T-helper 17 cell (primary cell): ENCODE measurements at places on chromosomes 11 and 22.

GRCh38 chr11:45483416-45483815 is 182.0 kb downstream of the CHST1 start:
- DNase-seq, result no peak

DNA sequence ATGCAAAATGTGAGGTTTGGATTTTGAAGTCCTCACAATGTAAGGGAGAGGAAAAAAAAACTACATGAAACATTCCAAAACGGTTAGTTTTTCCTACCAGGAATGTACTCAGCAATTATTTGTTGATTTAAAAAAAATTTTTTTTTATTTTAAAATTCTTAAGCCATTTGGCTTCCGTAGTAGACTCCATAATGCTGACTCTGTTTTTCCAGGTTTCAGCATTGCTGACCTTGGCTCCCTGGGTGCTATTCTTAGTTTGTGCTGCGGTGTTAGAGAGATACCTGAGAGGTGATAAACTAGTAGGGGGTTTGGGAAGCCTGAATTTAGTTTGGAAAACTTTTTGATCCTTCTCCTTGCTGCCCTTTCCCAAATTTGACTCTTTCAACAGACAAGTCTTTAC is 10.6 kb downstream of the STT3A start:
- DNase-seq, result no peak

DNA sequence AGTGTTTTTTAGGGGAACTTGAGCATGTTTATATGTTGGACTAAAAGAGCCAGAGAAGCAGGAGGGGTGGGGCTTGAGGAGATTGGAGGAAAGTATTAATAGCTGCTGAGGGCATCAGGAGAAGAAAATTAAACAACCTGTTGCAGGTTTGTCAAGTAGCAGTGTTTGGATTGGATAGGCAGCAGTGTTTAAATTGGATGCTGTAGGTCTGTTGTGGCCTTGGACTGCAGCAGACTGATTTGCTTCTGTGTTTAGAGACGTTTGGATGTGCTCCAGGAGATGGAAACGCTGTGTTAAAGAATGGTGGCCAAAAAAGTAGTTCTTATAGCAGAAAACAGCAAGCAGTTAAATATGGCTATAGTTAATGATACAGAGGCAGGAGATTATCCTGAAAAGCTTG is 5.7 kb downstream of the EIF3L start:
- no peak for DNase-seq

- DNase-seq, result no peak
Measured at GRCh38 chr22:41576877-41577276, 12.8 kb downstream of the PMM1 start.

DNA sequence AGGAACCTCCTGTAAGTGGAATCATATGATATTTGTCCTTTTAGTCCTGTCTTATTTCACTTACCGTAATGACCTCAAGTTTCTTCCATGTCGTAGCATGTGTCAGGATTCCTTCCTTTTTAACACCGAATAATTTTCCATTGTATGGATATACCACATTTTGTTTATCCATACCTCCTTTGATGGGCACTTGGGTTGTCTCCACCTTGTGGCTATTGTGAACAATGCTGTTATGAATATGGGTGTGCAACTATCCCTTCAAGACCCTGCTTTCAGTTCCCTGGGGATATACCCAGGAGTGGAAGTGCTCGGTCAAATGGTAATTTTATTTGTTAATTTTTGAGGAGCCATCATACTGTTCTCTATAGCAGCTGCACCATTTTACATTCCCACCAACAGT is 244.9 kb upstream of the BLID start:
- DNase-seq, result no peak

GRCh38 chr11:106961518-106961917 is 56.8 kb downstream of the GUCY1A2 start:
- no peak for DNase-seq

DNA sequence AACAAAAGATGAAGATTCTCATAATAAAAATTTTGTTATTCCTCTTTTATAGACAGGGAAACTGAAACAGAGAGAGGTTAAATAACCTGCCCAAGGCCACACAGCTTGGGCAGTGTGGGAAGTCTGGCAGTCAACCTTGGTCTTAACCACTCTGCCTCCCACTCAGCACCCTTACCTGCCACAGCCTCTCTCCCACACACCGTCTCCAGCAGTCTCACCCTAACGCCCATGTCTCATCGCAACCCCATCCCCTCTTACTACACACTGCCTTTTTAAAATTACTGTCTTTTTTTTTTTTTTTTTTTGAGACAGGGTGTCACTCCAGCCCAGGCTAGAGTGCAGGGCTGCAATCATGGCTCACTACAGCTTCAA is 25.0 kb downstream of the ARRB1 start:
- DNase-seq, result no peak

- DNase-seq, result no peak
Measured at GRCh38 chr11:47460571-47461235, 11.8 kb upstream of the RAPSN start.

DNA sequence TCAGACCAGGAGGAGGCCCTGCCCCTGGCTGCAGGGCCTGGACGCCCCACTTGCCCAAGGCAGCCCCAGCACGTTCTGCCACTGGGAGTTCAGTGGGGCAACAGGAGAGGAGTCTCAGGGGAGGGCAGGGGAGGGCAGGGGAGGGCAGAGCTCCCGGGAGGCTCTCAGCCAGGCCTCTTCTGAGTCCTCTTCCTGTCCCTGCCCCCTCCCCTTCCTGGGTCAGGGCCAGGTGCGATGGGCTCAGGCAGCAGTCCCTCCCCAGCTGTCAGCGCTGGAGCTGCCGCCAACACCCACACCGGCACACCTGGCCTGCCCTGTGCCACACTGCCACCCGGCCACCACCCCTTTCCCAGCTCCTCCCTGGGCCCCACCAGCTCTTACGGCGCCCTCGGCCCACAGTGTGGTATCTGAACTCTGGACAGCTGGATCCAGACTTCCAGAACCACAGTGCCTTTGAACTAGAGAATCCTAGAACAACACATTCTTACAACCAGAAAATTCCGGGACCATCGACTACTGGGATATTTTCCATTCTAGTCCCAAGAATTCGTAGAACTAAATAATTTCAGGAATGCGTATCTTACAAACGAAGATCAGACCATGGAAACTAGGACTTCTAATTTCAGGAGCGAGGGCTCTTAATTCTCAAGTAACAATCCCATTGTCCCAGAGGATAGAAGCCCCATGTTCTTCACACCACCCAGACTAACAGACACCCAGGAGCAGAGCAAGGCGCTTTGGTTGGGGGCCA is 21.8 kb downstream of the RPL3 start:
- no peak for DNase-seq

DNA sequence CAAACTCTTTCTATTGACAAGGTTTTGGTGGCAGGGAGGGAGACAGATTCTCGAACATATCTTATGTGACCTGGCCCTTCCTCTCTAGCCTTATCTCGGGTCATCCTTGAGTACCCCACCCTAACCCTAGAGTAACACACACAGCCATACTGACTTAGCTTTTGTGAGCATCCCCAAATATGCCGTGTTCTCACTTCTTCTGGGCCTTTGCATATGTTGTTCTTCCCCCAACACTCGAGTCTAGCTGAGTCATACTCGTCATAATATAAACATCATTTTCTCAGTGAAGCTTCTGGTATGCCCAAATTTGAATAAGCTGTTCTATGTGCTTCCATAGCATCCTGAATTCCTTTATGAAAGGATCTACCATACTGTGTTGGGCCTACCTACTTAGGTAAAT is 8.0 kb downstream of the TTC17 start:
- DNase-seq, result no peak

GRCh38 chr11:2961080-2961479 is 31.0 kb downstream of the NAP1L4 start:
- no peak for DNase-seq

DNA sequence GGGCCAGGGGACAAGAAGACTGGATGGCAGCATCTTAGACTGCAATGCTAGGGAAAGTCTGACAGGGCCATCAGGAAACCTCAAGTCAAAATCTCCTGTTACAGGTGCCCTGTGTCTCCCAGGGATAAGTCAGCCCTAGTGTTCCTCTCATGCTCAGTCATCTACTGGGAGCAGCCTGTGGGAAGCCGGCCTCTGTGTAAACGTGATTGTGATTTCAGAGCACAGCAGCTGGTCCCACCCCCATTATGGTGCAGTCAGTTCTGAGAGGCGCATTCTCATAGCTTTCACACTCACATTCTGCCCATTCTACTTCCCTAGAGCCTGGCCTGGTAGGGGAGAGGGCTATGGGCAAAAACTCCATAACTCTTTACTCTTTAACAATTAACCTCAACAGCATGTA is 7.2 kb upstream of the SLN start:
- no peak for DNase-seq

- peak; percentile 27 for DNase-seq
Measured at GRCh38 chr11:534396-535209, 773 bp downstream of the HRAS start.

DNA sequence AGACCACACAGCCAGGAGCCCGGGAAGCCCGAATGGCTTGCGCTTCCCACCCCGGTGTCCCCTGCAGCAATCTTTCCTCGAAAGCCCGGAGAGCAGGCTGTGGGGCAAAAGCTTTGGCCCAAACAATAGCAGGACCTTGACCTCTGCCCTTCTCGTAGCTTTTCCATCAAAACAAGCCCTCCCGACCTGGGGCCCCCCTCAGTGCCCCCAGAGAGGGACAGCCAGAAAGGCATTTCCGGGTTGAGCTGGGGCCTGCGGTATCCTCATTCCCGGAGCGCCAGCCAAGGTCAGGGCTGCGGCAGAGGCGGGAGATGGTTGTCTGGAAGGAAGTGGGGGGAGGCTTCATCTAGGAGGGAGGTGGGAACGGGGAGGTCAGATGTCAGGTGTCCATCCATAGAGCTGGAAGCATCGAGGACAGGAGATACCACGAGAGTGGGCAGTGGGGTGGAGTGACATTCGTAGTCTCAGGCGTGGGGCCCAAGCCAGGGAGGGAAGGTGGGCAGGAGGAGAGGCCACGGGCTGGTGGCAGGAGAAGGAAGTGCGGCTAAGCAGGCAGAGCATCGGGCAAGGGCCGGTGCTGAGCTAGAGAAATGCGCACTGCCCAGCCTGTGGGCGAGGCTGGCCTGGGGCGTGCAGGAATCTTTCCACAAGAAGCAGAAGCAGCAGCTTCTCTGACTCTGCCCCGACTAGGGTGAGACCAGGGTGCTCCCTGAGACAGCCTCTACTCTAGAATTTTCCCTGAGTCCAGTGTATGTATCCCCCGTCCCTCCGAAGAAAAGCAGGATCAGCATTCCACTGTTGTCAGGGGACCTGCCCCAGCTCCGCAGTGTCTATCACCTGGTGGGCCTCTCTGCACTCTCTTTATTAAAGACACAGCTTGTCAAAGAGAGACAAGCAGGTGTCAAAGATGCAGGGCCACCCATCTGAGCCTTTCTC is 14.3 kb downstream of the PDGFB start:
- DNase-seq, result no peak

DNA sequence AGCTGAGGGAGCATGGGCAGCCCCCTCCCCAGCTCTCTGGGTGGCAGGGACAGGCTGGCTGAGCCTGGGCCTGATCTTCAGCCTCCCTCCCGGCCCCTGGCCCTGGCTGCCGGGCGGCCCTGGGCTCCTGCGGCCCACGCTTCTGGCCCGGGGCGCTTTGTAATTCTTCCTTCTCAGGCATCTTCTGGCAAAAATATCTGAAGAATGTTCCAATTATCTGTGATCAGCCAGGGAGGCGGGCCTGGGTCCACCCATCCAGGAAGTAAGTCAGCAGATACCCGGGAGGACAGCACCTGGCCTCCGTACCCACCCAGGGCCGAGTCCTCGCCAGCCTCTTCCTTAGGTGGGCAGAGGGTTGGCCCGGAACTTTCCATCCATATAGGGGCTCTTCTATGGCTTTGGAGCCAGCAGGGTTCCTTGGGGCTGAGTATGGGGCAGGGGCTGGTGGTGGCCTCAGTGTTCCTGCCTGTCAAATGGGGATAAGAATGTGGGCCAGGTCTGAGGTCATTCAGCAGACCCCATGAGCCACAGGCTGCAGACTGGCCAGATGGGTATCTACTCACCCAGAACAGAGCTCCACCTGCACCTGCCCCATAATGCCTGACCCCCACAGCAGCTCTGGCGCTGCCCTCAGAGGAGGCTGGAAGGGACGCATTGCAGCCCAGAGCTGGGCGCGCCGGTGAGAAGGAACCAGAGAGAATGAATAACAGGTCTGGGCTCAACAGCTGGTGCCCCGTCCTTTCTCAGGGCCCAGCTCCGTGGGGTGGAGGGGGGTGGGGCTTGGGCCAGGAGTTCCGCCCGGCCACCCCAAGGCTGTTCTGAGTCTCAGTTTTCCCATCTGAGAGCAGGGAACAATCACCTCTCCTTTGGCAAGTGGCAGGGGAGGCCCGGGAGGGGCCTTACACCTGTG is 16.2 kb downstream of the WNT7B start:
- no peak for DNase-seq

DNA sequence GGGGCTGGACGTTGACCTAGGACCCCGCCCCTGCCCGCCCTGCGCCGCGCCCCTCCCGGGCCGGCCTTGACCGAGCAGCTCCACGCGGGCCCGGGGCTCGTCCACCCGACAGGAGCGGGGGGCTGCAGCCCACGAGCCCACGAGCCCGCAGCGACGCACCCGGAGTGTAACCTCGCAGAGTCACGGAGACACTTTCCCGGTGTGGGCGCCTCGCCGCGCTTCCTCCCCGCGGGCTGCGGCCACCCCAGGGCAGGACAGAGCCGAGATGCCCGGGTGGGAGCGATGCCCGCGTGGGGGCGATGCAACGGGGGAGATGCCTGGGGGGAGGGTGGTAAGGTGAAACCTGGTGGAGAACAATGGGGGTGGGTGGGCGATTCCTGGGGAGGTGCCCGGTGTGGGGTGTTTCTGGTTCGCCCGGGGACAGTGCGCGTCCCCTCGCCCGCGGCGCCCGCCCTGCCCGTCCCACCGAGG is 4.9 kb upstream of the ZBED4 start:
- DNase-seq, result no peak

- DNase-seq, result no peak
Measured at GRCh38 chr11:110832539-110832938, 120.3 kb upstream of the ARHGAP20 start.

DNA sequence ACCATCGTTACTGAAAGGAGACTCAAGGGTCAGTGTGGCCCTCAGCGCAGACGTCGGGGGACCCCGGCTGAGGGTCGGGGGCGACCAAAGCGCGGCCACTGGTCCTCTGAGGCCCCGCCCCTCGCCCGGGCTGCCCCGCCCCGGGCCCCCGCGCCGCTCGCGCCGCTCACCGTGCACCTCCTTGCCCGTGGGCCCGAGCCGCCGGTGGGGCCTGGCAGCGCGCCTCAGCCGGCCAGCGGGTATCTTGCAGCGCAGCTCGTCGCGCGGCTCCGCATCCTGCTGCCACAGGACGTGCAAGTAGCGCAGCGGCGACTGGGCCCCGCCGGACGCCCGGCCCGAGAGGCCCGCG is 419 bp downstream of the ANKRD54 start:
- peak; percentile 42 for DNase-seq

GRCh38 chr11:66727282-66728037 is 1.6 kb downstream of the SPTBN2 start:
- DNase-seq, result no peak

- no peak for DNase-seq
Measured at GRCh38 chr11:38612701-38613100, 2014.7 kb upstream of the RAG2 start.

GRCh38 chr11:107785401-107785800 is 73.2 kb downstream of the SLC35F2 start:
- DNase-seq, result no peak
